ENCODE measurements at places on chromosomes 5 and 9.

DNA sequence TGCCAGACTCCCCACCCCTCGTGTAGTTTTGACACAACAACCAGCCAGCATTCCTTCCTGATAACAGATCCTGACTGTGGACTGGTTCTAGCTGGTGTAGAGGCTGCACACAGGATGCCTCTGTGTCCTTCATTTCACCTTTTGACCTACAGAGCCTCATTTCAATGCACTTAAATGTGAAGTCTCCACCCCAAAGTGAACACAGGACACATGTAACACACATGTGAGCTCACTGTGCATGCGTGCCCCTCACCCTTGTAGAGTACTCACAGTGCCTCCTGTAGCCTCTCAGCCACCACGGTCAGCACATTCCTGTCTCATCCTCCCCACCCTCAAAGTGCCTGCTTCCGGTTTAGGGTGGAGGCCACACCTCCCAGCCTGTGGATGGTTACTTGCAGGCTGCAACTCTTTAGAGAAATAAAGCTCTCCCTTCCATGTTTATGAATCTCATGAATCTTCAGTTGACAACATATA, 11.6 kb upstream of the NKD2 start:
- no peak for DNase-seq

GRCh38 chr5:138938526-138938925, 63.4 kb upstream of the LRRTM2 start:
- no peak for DNase-seq

DNA sequence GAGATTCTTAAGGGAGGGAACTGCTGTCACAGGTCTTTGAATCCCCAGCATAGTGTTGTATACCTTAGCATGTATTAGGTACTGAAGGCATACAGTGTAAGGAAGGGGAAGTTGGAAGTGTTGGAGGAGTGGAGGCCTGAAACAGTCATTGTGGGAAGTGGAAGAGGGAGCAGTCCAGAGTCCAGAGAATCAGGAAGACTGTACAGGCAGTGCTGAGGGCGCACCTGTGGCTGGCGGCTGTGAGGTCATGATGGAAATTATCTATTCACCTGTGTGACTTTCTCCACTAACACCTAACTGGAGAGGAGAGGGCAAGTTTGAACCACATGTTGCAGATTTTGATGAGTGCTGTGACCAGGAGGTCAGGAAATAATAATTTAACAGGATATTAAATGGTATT, 119.7 kb upstream of the NIPBL start:
- DNase-seq = no peak

DNA sequence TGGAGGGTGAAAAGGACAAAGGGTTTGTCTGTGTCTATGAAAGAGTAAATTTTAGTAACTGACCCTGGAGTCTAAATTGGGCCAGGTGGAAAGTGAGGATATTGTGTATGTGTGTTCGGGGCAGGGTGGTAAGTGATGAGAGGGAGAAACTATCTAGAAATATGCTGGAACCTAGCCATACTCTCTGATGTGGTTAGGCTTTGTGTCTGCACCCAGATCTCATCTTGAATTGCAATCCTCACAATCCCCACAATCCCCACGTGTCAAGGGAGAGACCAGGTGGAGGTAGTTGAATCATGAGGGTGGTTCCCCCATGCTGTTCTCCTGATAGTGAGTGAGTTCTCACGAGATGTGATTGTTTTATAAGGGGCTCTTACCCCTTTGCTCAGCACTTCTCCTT, 60.6 kb downstream of the COMMD10 start:
- no peak for DNase-seq

- no peak for DNase-seq
Observed at GRCh38 chr5:86674069-86674468, 56.3 kb downstream of the COX7C start.

DNA sequence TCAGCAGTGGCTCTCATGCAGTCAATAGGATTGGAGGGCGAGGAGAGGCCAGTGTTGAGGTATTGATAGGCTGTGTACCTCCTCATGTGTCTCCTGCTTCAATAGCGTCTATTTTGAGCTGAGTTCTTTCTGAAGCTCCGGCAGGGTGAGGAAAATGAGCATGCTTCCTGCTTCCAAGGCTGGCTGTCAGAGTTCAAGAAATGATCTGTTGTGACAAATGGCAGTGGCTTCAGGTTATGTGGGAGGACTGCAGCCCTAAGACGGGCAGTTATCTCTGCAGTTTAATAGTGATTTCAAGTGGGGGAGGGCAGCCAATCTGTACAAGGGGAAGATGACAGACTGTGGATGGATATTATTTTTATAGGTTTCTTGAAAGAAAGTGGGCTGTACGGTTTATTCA, 54.0 kb upstream of the CXCL14 start:
- DNase-seq = no peak

- DNase-seq = no peak
Observed at GRCh38 chr5:107119656-107120055, 551.1 kb downstream of the EFNA5 start.

GRCh38 chr5:10524376-10525123, 39.3 kb upstream of the ANKRD33B start:
- DNase-seq = no peak

DNA sequence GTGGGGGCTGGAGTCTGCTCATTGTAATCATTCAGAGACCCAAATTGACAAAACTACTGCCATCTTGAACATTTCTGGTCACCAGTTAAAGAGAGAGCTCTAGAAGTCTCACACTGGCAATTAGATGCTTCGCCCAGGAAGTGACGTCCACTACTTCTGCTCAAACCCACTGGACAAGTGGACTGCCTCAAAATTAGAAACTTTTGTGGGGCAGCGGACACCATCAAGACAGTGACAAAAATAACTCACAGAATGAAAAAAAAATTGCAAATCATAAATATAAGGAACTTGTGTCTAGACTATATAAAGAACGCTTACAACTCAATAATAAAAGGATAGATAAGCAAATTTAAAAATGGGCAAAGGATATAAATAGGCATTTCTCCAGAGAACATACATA, 9.8 kb upstream of the SLC46A2 start:
- DNase-seq = no peak

- DNase-seq = no peak
Observed at GRCh38 chr5:127959152-127959764, 124.3 kb upstream of the SLC12A2 start.

- DNase-seq = no peak
Observed at GRCh38 chr9:63859475-63860215, 1425.4 kb downstream of the FOXD4L5 start.

GRCh38 chr5:118806571-118806970, 181.8 kb downstream of the DTWD2 start:
- DNase-seq = no peak

- no peak for DNase-seq
Observed at GRCh38 chr9:35395076-35395705, 94.7 kb upstream of the RUSC2 start.

- DNase-seq = no peak
Observed at GRCh38 chr9:110807956-110808598, 139.5 kb downstream of the MUSK start.

- DNase-seq = no peak
Observed at GRCh38 chr9:82601293-82601771, 461.6 kb downstream of the RASEF start.

- no peak for DNase-seq
Observed at GRCh38 chr9:77221431-77221830, 44.1 kb downstream of the VPS13A start.

DNA sequence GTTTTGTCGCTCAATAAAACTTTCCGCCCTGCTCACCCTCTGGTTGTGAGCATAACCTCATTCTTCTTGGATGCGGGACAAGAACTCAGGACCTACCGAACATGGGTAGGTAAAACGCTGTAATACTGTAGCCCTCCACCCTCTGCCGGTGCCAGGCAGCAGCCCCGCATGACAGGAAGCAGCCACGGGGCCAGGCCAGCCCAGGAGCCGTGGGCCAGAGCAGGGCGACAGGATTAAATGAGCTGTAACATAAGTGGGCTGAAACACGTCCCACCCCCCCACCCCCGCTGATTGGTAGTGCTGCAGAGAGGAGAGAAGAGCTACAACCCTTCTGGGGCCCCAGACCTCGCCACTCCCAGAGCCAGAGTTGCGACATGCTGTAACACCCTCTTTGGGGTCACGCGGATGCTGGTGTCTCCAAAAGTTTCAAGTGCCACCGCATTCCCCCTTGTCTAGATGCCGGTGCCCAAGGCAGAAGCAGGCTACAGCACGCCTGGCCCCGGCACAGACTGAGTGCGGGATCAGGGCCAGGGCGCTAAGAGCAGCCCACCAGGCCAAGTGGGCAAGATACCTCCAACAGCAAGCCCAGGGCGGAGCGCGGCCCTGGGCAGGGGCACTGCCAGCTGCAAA, 81.8 kb downstream of the FBXW11 start:
- DNase-seq = no peak

DNA sequence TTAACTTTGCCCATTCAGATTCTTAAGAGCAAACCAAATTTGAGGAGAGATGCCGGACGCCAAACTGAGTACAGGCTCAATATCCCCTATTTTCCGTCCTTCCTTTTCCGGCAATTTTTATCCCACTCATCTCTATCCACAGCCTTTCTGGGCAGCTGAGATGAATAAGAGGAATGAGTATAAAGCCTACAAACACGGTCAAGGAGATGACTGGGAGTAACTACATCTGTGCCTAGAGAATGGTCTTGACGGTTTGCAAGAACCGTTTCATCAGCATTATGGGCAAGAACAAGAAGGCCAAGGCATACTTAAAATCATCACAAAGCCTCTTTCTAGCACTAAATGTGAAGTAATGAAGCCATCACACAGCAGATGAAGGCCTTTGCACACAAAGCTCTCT, 227.3 kb downstream of the DCP2 start:
- DNase-seq = no peak

- no peak for DNase-seq
Observed at GRCh38 chr9:128001779-128002298, 21.1 kb upstream of the EEIG1 start.

DNA sequence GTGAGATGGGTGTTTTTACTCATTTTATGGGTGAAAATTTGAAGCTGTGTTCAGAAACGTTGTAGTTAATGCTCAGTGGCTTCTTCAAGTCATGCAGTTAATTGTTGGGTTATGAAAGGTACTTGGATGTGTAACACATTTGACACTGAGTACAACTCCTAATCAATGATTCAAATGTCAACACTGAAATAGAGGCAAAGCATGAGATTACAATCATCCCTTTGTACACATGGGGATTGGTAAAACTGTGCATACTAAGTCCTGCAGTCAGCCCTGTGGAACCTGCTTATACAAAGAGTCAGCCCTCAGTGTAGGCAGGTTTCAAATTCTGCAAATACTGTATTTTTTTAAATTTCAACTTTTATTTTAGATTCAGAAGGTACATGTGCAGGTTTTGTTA, 3.3 kb downstream of the ABLIM3 start:
- DNase-seq = no peak

DNA sequence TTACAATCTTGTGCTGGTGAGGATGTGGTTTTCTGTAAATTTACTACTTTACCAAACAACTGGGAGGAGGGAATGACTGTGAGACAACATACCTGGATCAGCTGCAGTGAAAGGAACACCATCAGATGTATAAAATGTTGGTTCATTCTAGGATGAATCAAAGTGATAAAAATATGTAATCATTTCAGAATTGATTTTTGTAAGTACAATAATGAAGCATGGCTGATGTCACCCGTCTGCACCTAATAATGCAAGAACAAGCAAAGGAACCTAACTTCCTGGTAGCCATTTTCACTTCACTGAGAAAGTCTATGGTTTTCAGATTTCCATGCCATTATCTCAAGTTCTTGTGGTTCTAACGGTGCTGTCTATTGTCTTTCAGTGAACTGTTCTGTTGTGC, 18.7 kb upstream of the C5orf34 start:
- DNase-seq = no peak

DNA sequence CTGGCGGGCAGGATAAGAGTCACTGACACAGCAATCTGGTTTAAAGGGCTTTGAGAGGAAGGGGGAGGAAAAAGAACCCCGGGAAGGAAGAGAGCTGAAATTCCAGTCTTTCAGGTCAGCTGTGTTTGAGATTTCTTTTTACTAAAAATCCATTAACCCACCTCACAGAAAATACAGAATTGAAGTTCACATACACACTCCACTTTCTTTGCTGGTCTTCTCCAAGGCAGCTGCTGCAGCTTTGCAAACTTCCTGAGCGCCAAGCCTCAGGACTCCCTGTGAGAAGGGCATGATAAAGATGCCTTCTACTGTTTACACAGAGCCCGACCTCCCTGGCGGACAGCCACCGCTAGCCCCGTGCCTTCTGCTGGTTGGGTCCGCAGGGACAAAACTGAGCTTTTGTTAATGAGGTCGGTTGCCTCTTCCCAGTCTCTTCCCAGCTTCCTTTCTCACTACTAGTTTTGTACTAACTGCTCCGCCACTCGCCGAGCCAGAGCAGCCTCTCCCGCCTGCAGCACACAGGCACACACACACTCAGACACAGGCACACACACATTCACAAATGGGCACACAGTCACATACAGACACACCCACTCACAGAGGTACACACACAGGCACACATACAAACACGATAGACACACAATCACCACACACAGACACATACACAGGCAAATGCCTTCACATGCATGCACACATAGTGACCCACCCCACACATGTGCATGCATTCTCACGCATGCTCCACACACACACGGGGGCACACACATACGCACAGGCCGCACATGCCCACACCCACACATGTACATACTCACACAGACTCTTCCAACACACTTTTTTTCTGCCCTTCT, at the start of gene FREM1:
TSS of gene FREM1 (minus strand) at position 468 of the 845 bp plus-strand sequence. CDS start 41,451 bp downstream, outside the sequence.
- DNase-seq = no peak

DNA sequence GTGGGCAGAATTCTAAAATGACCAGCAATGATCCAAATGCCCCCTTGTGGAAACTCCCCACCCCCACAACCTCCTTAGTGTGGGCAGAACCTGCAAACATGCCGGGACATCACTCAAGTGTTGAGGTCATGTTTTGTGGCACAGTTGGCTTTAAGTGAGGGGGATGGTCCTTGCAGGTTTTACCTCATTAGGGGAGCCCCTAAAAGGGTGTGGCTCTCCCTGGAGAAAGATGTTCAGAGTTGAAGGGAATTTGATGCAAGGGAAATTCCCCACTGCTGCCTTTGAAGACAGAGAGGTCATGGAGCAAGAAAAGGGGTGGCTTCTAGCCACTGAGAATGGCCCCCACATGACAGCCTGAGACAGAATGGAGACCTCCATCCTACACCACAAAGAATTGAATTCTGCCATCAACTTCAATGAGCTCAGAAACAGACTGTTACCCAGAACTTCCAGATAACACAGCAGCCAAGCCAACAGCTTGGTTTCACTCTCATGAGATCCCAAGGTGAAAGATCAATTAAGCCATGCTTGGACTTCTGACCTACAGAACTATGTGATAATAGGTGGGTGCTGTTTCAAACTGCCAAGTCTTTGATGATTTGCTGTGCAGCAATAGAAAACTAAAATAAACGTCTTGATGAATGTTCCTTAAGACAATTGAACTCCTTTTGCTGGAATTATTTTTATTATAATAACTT, 103.4 kb downstream of the MED10 start:
- no peak for DNase-seq

GRCh38 chr5:119386596-119387344, 31.0 kb downstream of the TNFAIP8 start:
- DNase-seq = no peak

- no peak for DNase-seq
Observed at GRCh38 chr9:96515621-96516470, 65.9 kb downstream of the HABP4 start.

- DNase-seq = no peak
Observed at GRCh38 chr9:36093384-36093783, 43.1 kb upstream of the GLIPR2 start.

GRCh38 chr9:130373679-130374325, 71.0 kb upstream of the ASS1 start:
- DNase-seq = no peak

GRCh38 chr5:145636371-145636770, 198.8 kb downstream of the PRELID2 start:
- DNase-seq = no peak

GRCh38 chr9:73845539-73845938, 651.6 kb upstream of the RORB start:
- no peak for DNase-seq

- no peak for DNase-seq
Observed at GRCh38 chr9:131813116-131813515, 73.2 kb upstream of the RAPGEF1 start.

Measured in bone marrow (tissue), 2 donors.